ENCODE measurements at places on chromosomes 5 and 9.

GRCh38 chr5:124402144-124402581 lies 344.3 kb downstream of the ZNF608 start:
- no peak for DNase-seq

DNA sequence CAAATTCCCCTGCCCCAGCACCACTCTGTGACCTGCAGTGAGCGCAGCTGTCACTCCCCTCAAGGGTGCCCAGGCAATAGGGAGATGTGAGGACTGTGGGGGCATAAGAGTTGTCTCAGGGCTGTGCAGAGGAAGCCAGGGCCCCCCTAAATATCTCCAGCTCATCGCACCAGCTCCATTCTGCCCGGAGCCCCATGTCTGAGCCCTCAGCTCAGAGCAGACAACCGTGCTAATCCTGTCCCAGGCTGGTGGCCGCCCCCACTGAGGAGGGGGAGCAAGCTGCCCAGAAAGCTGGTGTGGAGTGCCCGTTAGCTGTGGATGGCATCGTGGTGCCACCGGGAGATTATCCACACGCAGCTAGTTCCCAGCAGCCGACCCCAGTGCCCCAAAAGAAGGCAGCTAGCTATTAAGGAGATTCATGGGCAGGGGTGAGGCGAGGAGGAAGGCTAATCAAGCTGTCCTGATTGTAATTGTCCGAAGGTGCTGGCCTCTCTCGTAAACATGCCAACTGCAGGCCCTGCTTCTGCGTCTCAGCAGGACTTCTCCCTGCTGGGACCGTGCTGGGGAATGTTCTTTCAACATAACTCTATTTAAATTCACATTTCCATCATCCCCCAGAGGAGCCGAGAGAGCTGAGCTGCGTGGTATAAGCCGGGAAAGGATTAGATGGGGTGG lies 17.0 kb upstream of the FIBCD1 start:
- no peak for DNase-seq

DNA sequence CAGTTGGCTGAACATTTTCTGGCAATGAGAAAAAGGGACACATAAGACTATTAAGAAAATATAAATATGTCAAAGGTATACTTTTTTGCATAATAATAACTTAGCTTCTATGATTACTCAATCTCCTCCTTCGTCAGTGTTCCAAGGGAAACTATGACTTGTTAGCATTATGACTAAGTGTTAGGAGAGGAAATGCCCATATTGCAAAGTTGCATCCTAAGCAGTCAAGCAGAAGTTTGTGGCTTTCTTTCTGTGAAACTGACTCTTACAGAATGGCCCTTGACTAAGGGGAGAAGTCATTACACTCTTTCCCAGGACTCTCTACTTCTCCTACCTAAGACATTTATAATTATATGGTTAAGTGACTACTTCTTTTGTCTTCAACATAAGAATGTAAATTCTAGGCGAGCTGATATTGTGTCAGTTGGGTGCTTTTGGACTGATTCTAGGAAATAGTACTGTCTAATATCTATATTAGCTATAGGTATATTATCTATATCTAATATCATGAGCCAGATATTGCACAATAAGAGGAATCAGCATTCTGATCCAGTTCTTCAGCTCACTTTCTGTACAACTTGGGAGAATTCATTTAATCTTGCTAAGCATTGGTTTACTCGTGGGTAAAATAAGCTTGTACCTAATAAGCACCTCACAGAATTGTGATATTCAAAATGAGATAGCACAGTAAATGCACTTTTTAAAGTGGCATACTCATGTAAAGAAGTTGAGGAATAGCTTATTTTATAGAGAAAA lies 16.4 kb upstream of the SPINK6 start:
- no peak for DNase-seq

DNA sequence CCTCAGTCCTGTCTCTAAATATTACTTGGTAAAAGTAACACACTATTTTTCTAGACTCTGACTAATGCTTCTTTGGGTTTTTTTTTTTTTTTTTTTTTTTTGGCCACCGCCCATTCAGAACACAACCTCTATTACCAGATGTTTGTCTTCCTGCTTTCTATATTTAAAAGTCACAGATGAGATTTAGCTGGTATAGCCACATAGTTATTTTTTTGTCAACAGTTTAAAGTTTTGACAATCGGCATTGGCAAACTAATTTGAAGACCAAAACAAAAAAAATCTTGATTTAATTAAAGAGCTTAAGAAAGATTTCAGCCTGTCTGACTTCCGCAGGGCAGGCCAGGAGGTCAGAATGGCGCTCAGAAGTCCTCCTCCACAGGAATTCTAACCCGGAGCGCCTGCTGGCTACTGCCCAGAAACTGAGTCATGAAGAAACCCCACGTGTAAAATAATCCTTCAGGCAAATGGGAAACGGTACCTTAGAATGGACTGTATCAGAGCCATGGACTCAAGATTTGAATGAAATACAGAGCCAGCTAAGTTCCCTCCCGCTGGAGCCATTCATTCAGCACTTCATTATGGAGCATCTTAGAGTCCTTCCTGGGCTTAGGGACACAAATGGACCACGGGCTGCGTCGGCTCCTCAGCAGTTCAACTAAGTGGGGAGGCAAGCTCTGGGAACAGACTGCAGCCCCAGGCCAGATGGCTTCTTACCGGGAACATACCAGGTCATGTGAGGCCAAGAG lies 55.6 kb downstream of the PTPDC1 start:
- no peak for DNase-seq

- DNase-seq, result no peak
Measured at GRCh38 chr9:98665501-98665900, 43.2 kb downstream of the GABBR2 start.

Measured in stimulated activated CD4-positive, alpha-beta T cell treated with anti-CD3 and anti-CD28 coated beads, Interleukin-12 subunit alpha, Interleukin-12 subunit beta, amount 100 ng/mL, for 48 hours (primary cell).